ENCODE measurements at places on chromosomes 4 and X.
A peak's percentile ranks its signal among the peaks of the same experiment; 100 is the strongest.

- DNase-seq: peak; percentile 60
Observed at GRCh38 chrX:51892921-51893745, at the start of gene MAGED1. Gene MAGED1 (plus strand): TSS chrX:51893623. CDS start chrX:51894305, 682 bp downstream.

DNA sequence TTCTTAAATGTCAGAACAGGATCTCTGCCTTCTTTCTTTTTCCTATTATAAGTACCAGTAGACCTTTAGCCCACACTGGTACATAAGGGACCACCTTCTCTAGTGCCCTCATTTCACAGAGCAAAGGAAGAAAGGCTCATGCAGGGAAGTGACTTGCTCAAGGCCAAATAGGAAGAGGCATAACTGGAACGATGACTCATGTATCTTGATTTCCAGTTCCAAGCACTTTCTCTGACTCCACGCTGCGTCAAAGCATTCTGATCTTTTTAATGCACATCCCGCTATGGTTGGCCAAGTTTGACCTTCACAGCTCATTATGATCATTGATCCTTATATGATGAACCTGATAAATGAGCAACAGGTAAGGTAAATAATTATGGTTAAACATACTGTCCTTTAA, 542.0 kb downstream of the GBA3 start:
- DNase-seq: no peak

DNA sequence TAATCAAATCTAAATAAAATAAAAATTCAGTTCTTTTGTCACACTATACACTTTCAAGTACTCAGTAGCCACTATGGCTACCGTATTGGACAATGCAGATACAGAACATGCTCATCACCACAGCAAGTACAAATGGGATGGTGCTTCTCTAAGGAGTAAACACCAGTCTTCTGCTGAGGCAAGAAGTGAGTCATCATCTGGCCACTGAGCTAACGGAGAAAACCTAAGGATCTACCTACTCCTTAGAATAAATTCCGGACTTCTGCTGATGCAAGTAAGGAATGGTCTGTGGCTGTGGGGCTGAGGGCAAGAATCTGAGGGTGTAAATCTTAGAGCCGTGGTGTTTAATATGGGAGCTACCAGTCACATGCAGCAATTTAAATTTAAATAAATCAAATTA, 11.3 kb upstream of the RBMXL3 start:
- DNase-seq: no peak

GRCh38 chr4:142036795-142037583, 400.6 kb downstream of the IL15 start:
- no peak for DNase-seq

Measured in activated gamma-delta T cell treated with Interleukin-2 at 50 U/mL for 16 hours (primary cell).